Activated CD4-positive, alpha-beta T cell treated with anti-CD3 and anti-CD28 coated beads, Interleukin-2, amount 50 U/mL, for 4 hours (primary cell): ENCODE measurements at places on chromosomes 7 and 10.

GRCh38 chr7:87473192-87473591 is 2.3 kb downstream of the ABCB4 start:
- no peak for DNase-seq

DNA sequence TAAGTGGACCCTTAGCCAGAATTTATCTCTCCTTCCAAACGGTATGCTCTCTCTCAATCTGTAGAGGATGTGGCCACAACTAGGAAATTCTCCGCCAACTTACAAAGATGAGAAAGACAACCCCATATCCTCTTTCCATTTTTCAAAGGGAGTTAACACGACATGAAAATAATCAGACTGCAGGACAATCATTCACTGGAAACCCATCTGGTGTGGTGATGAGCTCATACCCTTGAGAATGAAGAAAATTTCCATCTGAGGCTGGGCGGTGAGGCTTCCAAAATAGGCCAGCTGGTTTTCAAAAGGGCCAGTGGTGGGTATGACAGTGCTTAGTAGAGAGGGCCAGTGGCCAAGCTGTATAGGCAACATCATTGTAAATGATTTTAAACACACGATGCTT is 369.6 kb downstream of the FRMD4A start:
- no peak for DNase-seq

DNA sequence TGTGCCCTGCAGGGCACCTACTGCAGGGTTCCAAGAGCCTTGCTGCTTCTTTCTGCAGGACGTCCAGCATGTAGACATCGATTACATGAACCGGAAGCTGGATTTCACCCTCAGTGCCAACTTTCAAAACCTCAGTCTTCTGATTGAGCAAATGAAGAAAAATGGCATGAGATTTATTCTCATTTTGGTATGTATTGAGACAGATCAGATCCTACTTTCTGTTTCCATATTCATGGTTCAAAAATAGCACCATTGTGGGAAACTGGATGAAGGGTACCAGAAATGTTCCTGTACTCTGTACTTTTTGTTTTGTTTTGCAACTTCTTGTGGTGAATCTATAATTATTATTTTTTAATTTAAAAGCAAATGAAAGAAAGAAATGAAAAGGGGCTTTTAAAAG is 64.1 kb downstream of the MGAM2 start:
- no peak for DNase-seq

DNA sequence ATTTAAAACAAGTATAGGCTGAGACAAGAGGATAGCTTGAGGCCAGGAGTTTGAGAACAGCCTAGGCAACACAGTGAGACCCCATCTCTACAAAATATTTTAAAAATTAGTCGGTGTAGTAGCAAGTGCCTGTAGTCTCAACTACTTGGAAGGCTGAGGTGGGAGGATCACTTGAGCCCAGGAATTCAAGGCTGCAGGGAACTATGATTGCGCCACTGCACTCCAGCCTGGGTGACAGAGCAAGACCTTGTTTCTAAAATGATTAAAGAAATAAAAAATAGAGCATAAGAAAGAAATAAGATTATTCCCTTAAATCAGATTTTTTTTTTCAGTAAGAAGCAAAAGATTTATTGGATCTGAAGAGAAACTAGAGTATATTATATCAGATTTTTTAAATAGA is 11.7 kb downstream of the LRRC20 start:
- DNase-seq: no peak

DNA sequence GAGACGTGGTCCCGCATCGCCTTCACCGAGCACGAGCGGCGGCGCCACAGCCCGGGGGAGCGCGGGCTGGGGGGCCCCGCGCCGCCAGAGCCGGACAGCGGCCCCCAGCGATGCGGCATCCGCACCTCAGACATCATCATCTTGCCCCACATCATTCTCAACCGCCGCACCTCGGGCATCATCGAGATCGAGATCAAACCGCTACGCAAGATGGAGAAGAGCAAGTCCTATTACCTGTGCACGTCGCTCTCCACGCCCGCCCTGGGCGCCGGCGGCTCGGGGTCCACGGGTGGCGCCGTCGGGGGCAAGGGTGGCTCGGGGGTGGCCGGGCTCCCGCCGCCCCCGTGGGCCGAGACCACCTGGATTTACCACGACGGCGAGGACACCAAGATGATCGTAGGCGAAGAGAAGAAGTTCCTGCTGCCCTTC is 737 bp downstream of the CNNM2 start:
- peak; percentile 18 for DNase-seq

GRCh38 chr10:87092376-87092860 is 2.2 kb downstream of the GLUD1 start:
- no peak for DNase-seq

- DNase-seq: peak; percentile 59
Measured at GRCh38 chr10:26486990-26487850, 49.1 kb downstream of the APBB1IP start.

GRCh38 chr7:66313886-66314568 is 108.9 kb downstream of the TPST1 start:
- DNase-seq: no peak

DNA sequence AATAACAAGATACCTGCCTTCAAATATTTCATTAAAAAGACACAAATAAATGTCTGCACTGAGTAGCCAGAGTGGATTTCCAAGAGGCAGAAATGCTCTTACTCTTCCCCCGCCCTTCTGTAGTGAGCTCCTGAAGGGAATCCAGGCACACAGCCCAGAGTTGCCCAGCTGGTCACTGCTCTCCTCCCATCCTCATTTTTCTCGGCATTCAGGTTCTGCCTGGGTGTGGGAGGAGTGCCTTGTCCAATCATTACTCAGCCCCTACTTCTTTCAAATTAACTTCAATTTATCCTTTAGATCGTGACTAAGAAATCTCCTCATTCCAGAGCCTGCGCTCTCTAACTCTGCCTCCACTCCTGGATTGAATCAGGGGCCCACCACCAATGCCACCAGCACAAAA is 12.2 kb downstream of the CCDC6 start:
- no peak for DNase-seq

DNA sequence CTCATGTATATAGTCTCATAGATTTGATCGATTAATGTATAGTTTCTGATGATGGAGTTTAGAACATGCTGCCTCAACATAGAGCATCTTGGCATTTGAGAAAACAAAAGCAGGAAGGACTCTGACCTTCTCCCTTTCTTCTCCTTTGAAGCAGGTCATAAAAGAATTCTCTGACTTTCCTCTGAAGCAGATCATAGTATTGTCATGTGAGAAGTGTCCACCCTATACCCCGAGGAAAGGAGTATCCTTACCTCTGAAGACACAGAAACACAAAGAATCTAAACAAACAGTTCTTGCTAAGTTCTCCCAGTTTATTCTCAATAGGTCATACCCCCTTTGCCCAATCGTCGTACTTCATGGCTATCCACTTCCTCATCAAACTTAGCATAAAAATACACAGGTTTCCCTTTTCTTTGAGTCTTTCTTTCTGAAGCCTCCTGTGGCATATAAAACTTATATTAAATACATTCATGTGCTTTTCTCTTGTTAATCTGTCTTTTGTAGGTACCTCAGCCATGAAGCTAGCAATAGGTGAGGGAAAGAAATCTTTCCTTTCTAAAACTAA is 194.9 kb downstream of the REEP3 start:
- no peak for DNase-seq

GRCh38 chr7:28855538-28856217 is 102.5 kb downstream of the TRIL start:
- no peak for DNase-seq

DNA sequence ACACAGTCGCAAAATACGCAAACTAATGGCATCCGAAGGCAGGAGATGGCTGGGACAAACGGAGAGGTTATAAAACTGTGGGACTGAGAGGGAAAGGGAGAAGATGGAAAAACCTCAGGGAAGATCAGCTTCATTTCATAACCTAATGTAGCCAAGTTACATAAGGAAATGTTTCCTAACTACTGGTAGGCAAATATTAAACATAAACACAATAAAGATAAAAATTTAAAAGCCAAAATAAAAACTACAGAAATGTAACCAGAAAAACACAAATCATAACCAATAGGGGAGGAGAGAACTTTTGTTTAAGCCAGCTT is 13.1 kb upstream of the MNX1 start:
- no peak for DNase-seq

DNA sequence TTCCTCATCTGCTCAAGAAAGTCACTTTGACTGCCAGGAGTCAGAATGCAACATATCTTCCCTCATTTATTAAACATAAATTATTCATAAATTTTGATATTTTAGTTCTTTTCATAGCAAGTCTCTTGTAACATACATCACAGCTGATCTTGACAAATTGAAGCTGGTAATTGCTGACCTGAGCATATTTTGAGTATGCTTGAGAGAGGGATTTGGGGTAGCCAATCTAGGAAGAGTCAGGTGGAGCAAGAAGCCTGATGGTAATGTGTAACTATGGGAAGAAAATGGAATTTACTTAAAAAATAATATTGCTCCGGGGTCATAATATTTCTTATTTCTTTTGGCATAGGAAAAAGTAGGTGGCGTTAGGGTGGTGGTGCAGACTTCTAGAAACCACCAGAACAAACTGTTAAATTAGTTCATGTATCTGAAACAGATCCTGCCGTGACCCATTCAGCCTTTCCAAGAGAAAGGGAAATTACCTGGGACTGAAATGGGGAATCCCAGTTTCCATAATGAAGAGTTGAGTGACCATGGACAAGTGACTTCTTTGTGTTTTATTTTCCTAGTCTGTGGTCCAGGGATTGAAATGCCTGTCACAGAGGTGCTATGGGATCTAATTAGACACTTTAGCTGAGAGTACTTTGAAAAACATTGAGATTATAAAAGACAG is 12.9 kb downstream of the CPED1 start:
- DNase-seq: no peak

DNA sequence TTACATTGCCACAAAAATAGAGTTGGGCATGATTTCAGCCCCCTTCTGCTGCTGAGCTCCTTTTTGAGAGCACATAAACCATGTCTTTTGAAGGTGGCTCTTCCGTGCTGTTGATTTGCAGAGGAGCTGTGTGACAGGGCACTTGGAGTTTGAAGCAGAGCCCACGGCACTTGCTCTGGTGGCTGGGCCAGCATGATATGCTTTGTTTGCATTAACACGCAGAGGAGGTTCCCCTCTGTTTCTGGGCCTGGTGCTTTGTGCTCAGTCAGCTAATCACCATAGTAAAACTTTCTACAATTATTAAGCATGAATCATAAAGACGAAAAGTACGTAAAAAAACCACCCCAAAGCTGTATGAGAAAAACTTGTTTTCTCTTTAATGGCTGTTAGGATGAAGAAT is 40.1 kb downstream of the RBM33 start:
- no peak for DNase-seq

GRCh38 chr10:63605197-63605967 is 84.2 kb downstream of the REEP3 start:
- DNase-seq: no peak

DNA sequence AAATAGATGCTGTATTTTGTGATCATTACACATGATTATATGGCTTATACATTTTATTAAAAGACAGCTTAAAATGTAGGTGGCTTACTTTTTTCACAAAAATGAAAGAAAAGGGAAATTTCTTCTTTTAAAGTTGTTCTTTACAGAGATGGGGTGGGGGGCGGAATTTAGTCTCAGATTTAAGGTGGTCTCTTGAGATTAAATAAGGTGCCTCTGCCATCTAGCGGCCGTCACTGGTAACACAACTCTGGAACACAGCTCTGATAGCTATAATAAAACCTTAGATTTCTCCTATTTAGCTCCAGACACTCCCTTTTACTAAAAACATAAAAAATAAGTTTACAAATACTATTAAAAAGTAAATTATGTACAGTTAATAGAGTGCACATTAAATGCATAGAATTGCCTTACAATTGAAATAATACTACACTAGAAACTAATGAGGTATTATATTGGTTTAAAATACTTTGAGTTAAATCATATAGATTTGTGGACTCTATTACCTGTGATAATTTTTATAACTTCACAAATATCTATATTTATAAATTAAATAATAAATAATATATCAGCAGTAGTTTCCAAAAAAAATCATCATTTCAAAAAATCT is 210.9 kb downstream of the DGKB start:
- peak; percentile 26 for DNase-seq

GRCh38 chr10:99605351-99605750 is 14.9 kb downstream of the SLC25A28 start:
- DNase-seq: no peak

DNA sequence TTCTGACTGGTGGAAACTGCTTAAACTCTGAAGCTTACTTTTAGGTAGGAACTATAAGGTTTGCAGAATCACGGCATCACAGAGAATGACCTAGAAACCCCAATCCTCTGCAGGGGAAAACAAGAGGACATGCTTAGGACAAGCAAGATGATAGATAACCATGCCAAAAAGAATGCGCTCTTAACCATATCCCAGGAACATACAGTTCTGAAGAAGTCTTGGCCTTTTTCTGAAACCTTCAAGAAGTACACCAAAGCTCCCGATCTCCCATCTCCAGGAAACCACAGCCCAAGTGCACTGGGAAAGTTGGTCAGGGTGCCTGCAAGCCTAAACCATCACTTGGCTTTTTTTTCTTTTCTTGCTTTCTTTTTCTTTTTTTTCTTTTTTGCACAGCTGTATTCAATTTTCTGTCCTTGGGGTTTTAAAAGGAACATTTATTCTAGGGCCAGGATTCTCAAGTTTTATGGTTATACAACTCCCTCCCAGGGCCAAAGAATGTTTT is 12.2 kb upstream of the SVIL start:
- no peak for DNase-seq

- no peak for DNase-seq
Measured at GRCh38 chr10:8275911-8276310, 221.4 kb downstream of the GATA3 start.

DNA sequence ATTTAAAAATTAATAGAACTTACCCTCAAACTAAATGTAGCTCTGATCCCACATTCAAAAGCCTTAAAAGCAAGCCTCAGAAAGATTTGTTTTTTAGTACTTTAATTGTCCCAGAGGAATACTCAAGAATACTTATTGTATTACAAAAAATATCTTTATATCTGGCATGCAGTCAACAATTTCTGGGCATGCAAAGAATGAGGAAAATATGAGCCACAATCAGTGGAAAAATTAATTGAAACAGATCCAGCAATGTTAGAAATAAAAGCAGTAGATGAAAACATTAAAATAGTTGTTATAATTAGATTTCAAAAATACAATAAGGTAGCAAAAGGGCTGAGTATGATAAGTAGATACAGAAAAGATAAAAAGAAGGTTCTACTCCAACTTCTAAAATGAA is 154.7 kb downstream of the PON1 start:
- DNase-seq: no peak

GRCh38 chr7:103487419-103487818 is 41.4 kb upstream of the SLC26A5 start:
- DNase-seq: no peak
